ENCODE measurements at places on chromosomes 5 and 9.

DNA sequence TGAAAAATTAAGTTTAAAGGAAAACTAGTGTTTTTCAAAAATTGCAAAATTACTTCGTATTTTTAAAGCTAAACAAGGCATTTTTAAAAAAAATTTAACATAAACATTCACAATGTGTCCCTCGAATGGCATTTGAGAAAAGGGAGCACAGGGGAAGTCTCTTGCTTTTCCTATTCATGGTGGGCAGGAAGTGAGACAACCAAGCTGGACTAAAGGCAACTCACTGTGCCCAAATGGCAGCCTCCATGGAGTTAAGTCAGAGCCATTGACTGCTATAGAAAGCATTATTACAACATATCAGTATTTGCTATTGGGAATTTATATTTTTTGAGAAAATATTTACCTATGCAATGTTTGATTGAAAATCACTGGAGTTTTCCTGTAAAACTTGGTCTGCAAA is 8.3 kb downstream of the HNRNPH1 start:
- no peak for DNase-seq

- no peak for DNase-seq
Observed at GRCh38 chr9:70921136-70921535, 200.3 kb downstream of the TRPM3 start.

GRCh38 chr5:138595180-138595795 is 20.1 kb upstream of the HSPA9 start:
- DNase-seq: no peak

DNA sequence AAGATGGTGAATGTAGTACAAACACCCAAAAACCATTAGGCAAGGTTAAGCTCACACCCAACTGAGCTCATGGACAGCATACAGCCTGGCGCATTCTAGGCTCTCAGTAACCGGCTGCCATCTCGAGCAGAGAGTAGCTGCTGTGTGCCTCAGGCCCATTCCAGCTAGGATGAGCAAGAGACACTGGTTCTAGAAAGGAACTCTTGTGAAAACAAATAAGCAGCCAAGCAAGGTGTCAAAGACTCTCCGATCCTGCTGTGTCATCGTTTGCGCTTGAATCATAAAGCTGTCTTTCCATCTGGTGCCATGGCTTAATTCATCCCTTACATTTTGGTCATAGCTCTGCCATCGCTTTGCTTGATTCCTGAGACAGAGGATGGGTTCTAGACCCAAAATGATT is 135.4 kb upstream of the MSX2 start:
- no peak for DNase-seq

DNA sequence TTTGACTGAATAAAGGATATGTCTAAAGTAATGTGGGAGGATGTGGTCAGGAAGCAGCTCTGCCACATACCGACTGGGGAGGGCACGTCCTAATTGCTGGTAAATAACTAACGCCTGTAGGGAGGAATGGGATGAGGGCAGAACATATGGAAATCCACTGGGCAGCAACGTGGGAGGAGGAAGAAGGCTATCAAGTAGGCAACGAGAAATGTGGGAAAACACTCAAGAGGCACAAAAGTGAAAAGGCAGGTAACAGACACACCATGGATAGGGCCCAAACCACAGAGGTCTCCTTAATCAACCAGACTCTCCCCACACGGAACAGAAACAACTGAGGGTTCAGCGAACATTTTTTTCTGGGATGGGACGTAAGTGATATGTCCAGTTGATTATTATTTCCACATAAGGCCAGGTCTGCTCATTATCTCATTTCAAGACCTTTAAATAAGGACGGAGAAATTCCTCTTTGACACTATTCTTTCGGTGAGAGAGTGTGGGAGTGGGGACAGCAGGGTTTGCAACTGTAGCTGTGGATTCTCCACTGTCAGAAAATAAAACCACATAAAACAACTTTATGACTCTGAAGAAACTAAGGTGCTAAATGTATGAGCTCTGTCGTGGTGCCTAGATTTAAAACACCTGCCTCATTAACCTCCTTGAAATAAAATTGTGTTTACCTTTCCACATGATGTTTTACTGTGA is 17.0 kb downstream of the IARS1 start:
- no peak for DNase-seq

DNA sequence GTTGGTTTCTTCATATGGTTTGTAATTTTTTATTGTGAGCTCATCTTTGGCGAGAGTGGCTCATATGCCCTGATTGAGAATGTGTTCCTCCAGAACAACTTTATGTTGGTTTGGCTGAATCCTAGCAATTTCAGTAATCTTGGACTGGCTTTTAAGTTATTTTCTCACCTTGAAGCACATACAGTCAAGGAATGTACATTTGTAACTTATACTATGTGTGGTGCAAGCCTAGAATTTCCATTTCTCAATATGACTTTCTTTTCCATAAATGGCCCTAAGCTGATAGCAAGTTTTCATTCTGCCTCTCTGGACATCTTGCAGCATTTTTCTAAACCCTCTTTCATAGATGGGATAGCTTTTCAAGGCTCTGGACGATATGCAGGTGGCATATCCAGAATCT is 247.5 kb downstream of the DOCK8 start:
- no peak for DNase-seq

- DNase-seq: no peak
Observed at GRCh38 chr5:167631191-167631590, 660.3 kb upstream of the WWC1 start.
